ENCODE measurements at places on chromosomes 5 and 9.
A peak's percentile ranks its signal among the peaks of the same experiment; 100 is the strongest.

DNA sequence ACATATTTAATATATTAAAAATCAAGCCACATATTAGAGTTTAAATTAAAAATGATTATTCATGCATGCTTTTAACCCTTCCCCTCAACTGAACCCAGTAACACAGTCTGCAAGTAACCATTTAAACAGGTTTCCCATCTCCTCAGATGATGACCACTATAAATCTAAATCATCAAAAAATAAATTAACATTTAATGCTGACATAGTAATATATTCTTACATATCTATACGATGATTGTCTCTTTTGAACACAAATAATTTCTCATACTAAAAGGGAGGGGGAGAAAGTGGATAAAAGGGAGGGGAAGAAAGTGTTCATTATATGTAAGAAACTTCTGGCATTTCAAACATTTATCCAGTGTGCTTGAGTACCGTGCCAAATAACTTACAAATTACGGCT, 701.6 kb downstream of the MTRR start:
- DNase-seq = no peak

DNA sequence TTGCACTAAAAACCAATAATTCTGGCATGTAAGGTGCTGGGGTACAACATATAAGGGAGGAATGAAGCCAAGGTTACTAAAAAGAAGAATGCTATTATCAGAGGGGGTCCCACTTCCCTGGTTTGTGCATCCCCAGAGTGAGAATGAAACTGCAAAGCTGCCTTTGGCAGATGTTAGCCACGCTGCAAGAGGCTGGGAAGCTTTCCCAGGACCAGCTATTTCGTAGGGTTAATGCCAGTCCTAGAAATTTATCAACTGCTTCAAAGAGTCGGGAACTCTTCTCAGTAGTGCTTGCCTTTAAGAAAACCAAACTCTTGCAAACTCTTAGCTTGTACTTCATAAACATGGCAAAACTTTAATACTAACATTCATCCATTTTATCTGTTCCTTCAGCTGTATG, 87.5 kb upstream of the NR5A1 start:
- DNase-seq = no peak

GRCh38 chr5:77230727-77231470, 20.4 kb downstream of the PDE8B start:
- no peak for DNase-seq

- no peak for DNase-seq
Measured at GRCh38 chr9:107711542-107711941, 222.0 kb upstream of the KLF4 start.

DNA sequence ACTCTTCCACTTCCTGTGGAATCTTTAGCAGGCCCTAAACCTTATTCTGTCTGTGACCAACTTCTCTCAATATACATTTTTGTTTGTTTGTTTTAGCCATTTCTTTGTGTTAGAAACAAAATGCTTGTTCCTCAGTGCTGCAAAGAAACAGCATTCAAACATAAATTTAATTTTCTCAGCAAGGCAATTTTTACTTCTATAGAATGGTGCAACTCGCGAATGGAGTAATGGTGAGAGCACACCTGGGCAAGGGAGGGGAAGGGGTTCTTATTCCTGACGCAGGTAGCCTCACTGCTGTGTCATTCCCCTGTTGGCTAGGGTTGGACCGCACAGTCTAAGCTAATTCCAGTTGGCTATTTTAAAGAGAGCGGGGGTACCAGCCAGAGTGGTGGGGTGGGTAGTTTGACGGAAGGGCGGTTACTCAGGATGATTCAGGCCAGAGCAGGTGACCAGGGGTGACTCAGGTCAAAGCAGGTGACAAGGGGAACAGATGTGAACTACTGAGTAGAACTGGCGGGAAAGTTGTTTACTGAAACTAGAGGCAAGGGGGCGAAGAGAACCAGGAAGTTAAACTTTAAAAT, 21.4 kb downstream of the ZNF169 start:
- DNase-seq = no peak

- DNase-seq = no peak
Measured at GRCh38 chr5:137061382-137061781, 437.7 kb downstream of the SPOCK1 start.

GRCh38 chr5:58938563-58939424, 355.9 kb downstream of the RAB3C start:
- no peak for DNase-seq

DNA sequence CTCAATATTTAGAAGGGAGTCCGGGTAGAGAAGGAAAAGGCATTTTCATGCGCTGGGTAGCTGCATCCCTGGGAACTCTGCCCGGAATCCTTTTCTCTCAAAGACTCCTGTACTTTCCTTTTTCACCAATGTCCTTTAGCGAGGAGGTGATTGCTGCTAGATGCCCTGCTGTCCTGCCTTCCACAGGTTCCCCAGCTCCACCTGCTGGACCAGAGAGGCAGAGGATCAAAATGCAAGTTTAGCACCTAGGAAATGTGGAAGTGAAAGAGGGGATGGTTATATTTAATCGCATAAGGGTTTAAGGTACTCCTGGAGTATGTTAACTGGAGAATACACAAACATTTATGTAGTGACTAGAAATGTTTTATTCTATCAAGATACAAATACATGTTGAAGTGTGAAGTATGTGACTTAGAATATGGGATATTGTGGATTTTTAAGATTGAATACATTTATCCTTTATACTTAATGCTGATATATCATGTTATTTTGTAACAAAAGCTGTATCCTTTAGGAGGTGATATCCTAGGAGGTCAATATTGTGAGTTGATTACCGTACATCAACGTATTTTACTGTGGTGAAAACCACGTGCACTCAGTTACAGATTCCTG, 145.7 kb downstream of the ARHGAP26 start:
- peak; percentile 31 for DNase-seq

GRCh38 chr5:176899946-176900779, 1.0 kb upstream of the HK3 start:
- DNase-seq = no peak

GRCh38 chr5:1156754-1157460, 44.5 kb upstream of the SLC6A19 start:
- DNase-seq = no peak

GRCh38 chr5:36199620-36200019, 42.1 kb downstream of the NADK2 start:
- no peak for DNase-seq

GRCh38 chr5:73188764-73189531, 16.0 kb downstream of the TMEM174 start:
- DNase-seq = no peak

GRCh38 chr5:126492939-126493338, 69.7 kb downstream of the GRAMD2B start:
- DNase-seq = no peak

DNA sequence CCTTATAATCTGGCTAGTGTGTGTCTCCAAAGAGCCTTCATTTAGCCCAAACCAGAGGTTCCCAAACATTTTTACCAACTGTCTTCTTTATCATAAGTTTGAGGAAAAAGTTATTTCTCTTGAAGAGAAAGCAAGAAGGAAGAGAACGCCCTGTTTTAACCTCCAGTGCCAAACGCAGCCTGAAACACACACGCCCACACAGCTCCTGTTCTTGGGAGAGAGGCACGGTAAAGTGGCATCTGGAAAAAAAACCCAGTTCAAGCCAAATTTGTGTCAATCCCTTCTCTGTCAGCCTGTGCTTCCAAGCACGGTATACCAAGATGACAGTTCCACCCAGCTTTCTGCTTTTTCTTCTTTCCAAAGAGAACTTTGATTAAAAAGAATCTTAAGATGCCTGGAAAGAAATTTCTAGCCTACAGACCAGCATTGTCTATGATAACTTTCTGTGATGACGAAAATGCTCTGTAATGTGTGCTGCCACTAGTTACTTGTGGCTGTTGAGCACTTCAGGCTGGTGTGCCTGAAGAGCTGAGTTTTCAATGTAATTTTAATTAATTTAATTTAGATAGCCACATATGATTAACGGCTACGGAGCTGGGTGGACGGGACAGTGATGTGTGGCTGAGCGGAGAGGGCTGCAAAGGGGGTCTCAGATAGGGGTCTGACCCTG, 62.3 kb downstream of the ACER2 start:
- DNase-seq = no peak

GRCh38 chr5:24094081-24094679, 550.6 kb downstream of the CDH10 start:
- no peak for DNase-seq

DNA sequence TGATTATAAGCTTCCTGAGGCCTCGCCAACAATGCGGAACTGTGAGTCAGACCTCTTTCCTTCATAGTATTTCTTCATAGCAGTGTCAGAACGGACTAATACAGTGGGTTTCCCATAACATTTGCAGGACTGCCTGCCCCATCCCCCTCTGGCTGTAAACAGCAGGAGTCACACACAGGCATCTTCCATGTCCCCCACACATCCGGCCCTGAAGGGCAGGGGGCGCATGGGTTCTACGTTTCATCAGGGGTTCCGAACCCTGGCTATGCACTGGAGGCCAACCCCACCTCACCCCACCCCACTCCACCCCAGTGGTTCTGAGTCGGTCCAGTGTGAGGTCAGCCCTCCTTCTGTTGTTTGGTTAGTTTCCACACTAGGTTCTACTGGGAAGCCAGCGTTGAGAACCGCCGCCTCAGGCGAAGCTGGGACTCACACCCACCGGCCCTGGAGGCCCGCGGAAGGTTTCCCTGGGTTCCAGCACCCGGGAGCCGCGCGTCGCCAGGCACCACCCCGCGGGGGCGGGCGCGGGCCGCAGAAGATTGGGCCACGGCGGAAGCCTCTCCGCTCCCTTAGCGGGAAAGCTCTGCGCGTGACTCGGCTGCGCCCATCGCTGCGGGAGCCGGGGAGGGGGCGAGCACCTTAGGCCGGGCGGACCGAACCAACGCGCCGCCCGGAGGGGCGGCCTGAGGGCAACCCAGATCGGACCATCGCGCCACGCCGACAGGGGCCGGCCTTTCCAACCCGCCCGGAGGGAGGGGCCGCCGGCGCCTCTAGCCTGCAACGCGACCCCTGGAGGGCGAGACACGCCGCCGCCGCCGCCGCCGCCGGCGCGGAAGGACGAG, at the start of gene RUSC2:
TSS of gene RUSC2 (plus strand) at position 799 of the 842 bp plus-strand sequence. CDS start 56,411 bp downstream, outside the sequence.
- DNase-seq = peak; percentile 74

DNA sequence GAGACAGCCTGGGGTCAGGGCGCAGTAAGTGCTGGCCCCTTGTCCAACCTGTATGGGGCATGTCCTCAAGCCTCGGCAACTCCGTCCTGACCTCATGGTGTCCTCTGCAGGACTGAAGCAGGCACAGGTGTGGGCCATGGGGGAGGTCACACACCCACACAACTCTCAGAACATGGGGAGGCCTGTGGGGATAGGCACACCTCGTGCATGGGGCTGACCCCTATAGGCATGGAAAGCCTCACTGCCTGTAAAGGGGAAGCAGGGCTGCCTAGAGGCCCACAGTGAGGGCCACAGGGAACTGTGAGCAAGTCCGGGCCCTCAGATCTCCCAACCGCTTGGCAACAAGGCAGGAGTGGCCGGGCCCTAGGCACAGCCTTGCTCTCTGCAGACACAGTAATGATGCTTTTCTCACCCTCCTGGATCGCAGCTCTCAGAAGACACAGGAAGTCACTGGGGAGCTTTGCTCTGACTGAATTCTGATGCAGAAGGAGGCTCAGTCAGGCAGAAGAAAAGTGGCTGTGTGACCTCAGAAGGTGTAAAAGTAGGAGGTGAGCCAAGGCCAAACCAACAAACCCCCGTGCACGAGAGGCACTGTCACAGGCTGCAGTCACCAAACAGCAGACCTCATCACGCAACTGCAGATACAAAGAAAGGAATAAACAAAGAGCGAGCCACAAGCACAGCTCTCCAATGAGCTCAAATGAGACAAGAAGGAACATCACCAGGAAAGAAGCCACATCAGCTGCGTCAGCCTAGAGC, 5.4 kb downstream of the IPPK start:
- peak; percentile 35 for DNase-seq

DNA sequence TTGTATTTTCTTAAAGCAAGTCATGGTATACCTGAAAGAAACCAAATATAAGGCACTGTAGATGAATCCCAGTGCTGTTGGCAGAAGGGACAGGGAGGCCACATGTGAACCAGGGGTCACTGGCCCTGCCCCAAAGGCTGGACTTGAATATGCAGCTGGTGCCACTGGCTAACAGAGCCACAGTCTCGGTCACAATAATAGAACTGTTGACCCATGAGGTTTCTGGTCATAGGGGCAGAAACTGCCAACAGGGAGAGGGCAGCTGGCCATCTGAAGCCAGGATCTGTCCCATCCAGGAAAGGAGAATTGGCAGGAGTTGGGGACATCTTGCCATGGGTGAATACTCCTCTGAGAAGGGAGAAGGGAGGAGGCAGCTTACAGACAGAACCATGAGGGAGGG, 31.9 kb downstream of the PALM2AKAP2 start:
- no peak for DNase-seq

GRCh38 chr5:40084614-40085013, 595.1 kb upstream of the PTGER4 start:
- DNase-seq = no peak

GRCh38 chr9:83219924-83220438, 157.0 kb upstream of the RASEF start:
- no peak for DNase-seq

- DNase-seq = no peak
Measured at GRCh38 chr5:34609951-34610441, 46.1 kb upstream of the RAI14 start.

GRCh38 chr5:68848091-68848490, 245.7 kb upstream of the SLC30A5 start:
- DNase-seq = no peak

DNA sequence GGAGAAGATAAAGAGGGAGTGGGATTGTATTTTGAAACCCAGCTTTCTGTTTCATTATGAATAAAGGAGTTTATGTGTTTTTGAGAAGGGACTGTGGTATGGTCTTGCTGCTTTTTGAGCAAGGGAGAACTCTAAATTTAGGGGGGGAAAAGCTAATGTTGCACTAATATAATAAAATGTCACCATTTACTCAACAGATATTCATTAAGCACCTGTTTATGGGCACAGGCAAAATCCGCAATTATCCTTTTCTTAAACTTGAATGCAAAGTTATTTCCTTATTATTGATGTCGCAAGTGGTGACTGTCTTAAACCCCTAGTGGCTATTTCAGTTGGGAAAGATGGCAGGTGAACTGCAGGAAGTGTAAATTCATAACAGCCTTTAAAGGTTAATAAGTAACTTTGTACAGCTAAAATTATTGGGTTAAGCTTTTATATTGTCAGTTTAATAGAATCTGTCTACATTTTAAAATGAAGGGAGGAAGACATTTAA, 1.5 kb downstream of the CDC42SE2 start:
- no peak for DNase-seq

DNA sequence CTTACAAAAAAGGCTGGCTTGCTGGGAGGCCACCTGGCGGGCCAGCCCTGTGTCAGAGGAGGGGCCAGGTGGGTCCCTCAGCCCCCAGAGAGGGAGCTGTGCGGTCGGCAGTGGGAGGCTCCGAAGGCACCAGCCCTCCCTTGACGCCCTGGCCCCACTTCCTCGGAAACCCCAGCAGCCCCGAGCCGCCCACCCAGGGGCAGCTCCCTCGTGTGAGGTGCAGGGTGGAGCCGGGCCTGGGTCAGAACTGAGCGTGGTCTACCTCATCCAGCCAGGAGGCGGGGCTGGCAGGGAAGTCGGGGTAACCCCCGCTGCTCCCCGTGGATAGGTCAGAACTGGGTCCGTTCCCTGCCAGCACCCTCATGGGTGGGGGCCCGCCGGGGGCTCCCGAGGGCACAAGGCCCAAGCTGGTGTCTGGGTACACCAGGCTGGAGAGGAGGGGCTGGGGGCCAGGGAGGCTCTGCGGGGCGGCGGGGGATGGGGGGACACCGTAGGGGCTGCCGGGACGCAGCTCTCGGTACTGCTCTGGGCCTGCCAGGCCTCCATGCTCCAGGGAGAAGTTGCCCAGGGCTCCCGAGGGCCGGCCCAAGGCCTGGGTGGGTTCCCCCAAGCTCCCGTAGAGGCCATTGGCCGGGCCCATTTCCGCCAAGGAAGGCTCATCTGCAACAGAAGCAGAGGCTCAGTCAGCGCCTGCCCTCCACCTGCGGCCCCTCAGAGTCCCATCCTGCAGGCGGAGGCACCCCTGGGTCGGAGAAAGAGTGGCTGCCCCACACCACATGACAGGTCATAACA, 7.6 kb downstream of the LHX3 start:
- no peak for DNase-seq

Measured in activated CD4-positive, alpha-beta T cell treated with anti-CD3 and anti-CD28 coated beads for 48 hours (primary cell).